HCT116 (cell line): ENCODE measurements at places on chromosomes 2 and 18. TPM values are rescaled to one million over a fixed set of nuclear protein-coding genes. Genes with fewer than 3 reads are reported as not detected.

DNA sequence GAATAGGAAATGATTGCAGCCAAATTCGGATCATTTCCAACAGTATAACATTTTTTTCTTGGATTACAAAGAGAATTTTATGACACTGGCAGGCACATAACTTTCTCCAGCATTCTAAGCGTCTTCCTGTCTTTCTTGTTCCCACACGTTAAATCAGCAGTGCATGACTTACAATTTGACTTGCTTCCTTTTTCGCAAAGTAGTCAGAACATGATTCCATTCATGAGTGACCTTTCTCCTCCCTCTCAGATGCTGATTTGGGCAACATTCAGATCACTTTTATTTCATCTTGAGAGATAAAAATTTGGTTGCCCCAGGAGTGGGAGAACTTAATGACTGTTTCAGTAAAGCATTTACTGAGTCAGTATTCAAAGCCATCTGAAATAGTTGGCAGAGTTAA lies 858.7 kb upstream of the ACVR2A start:
- H3K4me3 ChIP-seq: no peak overlapping the region
- no peak for DNase-seq
- no peaks in the 10 kb centered on the region for H3K36me3 ChIP-seq

- H3K4me3 ChIP-seq: peak overlapping the region; percentile 6; the same call in 1 of the 2 replicates
- no peaks in the 10 kb centered on the region for H3K36me3 ChIP-seq
- DNase-seq: no peak
- H3K27ac ChIP-seq: peak overlapping the region; percentile 43; the same call in 1 of the 2 replicates
- H3K27me3 ChIP-seq: no peaks in the 10 kb centered on the region
- peaks cover 31% of the 10 kb centered on the region for H3K4me1 ChIP-seq
Measured at GRCh38 chr2:227817336-227817735, 3.7 kb downstream of the CCL20 start.

The CLK1 gene
- 49.1 TPM for total RNA-seq

- no peak for DNase-seq
- no peaks in the 10 kb centered on the region for H3K27me3 ChIP-seq
- H3K4me1 ChIP-seq: no peaks in the 10 kb centered on the region
- no peaks in the 10 kb centered on the region for H3K36me3 ChIP-seq
- H3K27ac ChIP-seq: no peak overlapping the region
Measured at GRCh38 chr18:69402533-69402989, 1.9 kb downstream of the DOK6 start.

The RFX8 gene
- not detected for total RNA-seq

The RAX gene
- not detected for total RNA-seq
